ENCODE measurements at places on chromosomes 6 and 20.

- no peak for DNase-seq
Observed at GRCh38 chr6:166785131-166785530, 158.1 kb upstream of the RPS6KA2 start.

- DNase-seq, result no peak
Observed at GRCh38 chr20:37901654-37902503, 1.0 kb upstream of the VSTM2L start.

DNA sequence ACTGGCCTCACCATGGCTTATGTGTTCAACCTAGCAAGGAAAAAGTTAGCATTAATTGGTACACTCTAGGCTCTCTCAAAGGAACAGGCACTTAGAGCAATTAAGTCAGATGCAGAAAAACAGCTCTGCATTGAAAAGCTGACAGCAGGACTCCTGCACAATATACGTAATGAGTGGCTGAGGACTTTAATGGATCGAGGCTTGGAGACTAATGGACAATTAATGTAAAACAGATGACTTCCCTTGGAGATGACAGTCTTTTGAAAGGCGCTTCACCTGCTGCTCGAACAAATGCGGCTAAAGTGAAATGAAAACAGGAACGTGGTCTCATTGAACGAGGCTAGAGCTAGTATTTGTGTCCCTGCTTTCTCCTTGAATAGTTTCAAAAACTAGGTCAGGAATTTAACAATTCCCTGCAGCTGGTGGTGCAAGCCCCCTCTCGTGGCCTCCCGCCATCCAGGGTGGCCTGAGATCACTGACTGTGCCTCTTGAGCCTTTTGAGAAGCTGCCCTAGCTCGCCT is 137.1 kb downstream of the ELOVL4 start:
- DNase-seq, result no peak

DNA sequence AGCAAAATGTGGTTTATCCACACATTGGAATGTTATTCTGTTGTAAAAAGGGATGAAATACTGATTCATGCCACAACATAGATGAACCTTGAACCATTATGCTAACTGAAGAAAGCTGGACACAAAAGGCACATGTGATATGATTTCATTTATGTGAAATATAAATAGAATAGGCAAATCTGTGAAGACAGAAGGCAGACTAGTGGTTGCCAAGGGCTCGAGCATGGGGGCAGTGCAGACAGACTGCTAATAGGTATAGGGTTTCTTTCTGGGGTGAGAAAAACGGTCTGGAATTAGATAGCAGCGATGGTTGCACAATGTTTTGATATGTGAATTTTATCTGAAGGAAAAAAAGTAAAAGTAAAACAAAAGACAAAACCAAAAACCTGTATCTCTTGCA is 54.6 kb upstream of the FNDC1 start:
- DNase-seq, result no peak

GRCh38 chr6:111417181-111417585 is 65.8 kb downstream of the REV3L start:
- DNase-seq, result no peak

- no peak for DNase-seq
Observed at GRCh38 chr20:19839053-19839452, 81.0 kb downstream of the RIN2 start.

GRCh38 chr6:89117211-89118108 is at the start of gene SRSF12:
Gene SRSF12 (minus strand): TSS chr6:89118071. CDS start chr6:89117887, 184 bp downstream.
- DNase-seq, result peak; percentile 16

DNA sequence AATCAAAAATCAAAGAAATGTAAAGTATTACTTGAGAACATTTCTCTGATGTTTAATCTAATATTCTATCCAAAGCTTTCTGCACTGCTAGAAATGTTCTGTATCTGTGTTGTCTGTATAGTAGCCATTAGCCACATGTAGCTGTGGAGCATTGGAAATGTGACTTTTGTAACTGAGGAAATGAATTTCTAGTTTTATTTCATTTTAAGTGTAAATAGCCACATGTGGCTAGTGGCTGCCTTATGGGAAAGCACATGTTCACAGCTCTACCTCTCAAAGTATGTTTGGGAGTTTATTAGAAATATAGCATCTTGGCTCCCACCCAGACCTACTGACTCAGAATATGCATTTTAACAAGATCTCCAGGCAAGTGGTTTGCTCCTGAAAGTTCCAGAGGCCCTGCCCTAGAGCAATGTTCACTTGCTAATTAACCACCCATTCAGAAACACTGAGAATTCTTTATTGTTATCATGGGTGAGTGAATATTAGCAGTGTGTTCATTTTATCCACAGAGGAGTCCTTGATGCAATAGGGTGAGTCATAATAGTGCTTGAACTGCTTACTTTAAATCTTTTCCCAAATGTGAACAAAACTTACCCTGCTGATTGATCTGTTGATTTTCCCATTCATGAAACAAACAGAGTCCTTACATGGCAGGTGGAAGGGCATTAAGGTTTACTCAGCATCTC is 282.7 kb downstream of the PLCB1 start:
- DNase-seq, result no peak

DNA sequence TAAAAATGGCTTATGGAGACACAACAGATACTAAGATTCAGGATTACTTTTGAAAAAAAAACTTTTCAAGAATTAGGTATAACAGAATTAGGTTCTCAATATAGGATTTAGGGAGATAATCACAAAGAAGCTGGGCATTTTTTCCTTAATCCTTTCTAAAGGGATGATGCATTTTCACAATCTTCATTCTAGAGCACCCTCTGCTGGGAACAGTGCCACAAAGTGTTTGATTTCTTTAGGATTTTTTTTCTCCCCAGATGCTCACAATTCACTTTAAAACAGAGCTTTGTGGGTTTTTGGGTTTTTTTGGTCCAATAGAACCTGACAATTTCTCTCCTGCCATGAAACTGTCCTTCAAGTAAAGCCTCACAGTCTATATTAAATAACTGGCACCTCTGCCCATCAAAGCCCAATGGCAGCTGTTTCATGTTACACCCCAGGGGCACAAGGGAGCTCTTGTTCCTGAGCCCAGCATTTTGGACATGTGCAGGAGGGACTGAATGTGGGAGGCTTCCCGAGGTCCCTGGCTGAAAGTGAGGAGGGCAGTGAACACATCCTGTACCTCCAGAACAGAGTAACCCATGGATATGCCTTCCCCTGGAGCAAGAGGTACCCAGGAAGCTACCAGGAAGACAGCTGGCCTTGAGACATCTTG is 39.7 kb downstream of the PREP start:
- no peak for DNase-seq
